GF-D8 (cell line): ENCODE measurements at places on chromosomes 4 and X.

DNA sequence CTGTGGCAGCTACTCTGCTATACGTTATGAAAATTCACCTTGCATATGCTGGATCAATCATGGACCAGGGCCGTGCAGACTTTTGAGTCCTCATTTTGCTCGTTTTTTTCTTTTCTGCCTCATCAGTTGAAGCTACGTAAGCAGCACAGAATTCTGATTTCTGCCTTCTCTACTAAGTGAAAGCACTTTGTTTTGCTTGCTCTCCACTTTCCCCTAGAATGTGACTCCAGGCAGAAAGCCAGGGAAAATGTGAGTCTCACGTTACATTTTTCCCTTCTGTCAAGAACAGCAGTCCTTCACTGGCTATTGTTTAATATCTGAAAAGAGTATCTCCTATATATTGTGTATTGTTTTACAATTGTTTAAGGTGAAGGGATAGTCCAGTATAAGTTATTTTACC is 1840.1 kb downstream of the PCDH7 start:
- DNase-seq, result no peak

GRCh38 chrX:139691493-139691842 is 16.5 kb downstream of the MCF2 start:
- DNase-seq, result no peak

- no peak for DNase-seq
Observed at GRCh38 chrX:42602136-42602535, 175.8 kb downstream of the PPP1R2C start.

DNA sequence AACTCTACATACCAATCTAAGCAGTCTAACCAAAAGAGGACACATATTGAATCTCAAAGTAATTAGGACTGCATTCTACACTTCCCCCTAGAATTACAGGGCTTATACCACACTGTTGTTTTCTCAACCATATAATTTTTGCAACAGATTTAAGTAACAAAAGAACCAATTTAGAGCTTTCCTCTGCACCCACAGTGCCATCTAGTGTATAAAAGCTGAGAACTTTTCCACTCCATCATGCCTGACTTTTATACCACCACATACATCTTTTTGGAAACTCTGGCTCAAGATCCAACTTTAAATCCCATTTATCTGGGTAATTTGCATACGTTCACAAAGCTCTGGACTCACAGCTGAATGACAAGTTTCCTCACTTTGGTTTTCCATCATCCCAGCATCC is 99.5 kb downstream of the EFHC2 start:
- DNase-seq, result no peak

GRCh38 chrX:3374108-3374800 is 27.8 kb upstream of the MXRA5 start:
- DNase-seq, result no peak

DNA sequence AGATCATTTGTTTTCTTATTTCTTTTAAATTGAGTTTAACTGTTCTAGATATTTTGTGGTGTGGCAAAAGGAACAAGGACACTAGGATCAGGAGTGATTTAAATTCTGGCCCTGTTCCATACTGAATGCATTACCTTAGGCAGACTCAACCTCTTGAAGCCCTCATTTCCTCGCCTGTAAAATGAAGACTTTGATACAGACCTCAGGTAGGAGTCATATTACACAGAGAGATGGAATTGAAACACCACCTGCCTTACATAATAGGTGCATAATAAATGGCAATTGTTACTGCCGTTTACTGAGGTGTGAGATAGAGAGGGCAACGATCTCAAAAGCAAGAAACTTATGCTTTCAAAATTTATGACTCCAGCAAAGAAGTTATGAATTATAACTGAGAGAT is 28.2 kb upstream of the RASSF6 start:
- no peak for DNase-seq

GRCh38 chr4:180828455-180829018 is 1414.7 kb upstream of the TENM3 start:
- DNase-seq, result peak; percentile 5

DNA sequence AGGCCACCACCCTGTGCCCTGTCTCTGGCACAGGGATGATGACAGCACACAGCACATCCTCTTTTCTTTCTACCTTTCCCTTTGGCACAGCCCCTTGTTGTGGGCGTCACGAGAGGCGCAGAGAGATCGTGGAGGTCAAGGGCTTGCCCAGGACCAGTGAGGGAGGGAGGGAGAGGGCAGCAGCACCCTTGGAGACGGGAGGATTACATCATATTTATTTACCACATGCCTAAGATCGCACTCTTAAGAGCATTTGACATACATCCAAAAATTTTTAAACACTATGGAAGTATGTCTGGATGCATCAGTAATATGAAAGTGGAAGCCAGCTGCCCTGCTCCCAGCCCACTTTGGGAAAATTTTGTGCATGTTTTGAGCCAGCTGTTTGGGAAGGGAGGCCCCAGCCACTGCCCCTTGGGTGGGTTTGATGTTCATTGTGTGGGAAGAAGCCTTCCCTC is 12.7 kb downstream of the WFS1 start:
- DNase-seq, result no peak

GRCh38 chrX:14533867-14534266 is 4.5 kb downstream of the GLRA2 start:
- DNase-seq, result no peak

- no peak for DNase-seq
Observed at GRCh38 chr4:159104694-159105414, 2.0 kb downstream of the RAPGEF2 start.

DNA sequence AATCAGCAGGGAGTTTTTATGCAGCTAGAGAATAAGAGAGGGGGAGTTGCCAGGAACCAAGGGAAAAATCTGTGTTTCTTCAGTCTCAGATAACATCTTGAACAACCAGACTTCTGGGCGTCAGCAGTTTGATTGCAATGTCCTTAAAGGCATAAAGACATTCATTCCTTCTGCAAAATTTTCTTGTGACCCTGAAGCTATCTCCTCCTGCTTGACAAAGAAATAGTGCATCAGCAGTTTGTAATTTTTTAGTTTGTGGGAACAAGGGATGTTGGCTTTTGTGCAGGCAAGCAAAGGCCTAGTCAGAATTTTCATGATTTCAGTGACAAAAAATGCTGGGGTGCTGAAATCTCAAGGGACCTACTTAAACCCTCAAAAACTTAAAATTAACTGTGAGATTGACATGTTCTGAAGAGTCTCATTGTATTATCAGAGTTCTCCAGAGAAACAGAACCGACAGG is 125.8 kb upstream of the UNC5C start:
- no peak for DNase-seq

- no peak for DNase-seq
Observed at GRCh38 chr4:38290914-38291313, 330.7 kb downstream of the PTTG2 start.

GRCh38 chr4:139278912-139279759 is 889 bp downstream of the MGARP start:
- DNase-seq, result no peak

GRCh38 chr4:176404621-176405020 is 84.9 kb downstream of the SPCS3 start:
- no peak for DNase-seq

- DNase-seq, result no peak
Observed at GRCh38 chr4:89242864-89243732, 64.5 kb downstream of the GPRIN3 start.

DNA sequence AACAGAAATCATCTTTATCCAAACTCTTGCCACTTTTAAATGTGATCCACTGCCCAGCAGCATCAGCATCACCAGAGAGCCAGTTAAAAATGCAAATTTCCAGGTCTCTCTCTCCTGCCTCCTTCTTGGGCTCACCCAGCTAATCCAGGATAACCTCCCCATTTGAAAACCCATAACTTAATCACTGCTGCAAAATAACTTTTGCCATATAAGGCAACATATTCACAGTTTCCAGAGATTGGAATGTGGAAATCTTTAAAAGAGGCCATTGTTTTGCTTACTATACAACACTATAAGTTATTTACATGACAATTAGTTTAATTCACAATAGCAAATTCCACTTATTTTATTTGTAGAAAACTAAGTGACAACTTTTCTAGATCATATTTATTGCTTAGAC is 4.8 kb upstream of the EXOSC9 start:
- no peak for DNase-seq

DNA sequence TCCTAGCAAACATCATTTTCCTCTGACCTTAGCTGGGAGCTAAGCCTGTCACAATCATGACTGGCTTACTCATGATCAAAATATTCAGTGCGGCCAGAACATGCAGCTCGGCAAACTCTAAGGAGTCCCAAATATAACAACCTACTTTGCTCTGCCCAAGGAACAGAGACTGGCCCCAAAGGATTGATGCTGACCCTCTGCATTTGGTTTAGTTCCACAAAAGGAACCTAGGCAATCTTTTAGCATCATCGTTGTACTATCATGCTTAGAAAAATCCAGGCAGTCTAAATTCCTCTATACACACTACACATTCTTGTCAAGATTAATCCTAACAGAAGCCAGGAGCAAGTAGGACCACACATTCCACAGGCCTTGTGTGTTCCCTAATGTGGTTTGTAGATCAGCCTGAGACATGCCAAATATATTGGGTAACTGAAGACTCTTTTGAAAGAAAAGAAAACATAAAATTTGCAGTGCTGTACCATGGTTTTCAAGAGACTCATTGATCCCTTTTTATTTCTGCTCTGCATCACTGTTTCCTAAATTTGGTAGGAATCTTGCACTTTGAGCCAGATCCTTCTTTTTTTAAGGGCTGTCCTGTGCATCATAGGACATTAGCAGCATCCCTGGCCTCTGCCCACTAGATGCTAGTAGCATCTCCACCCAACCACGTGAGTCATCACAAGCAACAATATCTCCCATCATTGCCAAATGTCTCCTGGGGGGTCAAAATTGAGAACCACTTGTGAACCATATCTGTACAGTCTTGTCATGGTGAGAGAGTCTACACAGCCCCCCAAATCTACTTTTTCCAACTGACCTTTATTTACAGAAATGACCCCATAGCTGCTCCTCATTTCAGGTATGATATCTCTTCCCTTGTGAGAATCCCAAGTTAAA is 17.6 kb upstream of the CC2D2A start:
- no peak for DNase-seq

- no peak for DNase-seq
Observed at GRCh38 chrX:13050151-13050550, 5.7 kb upstream of the FAM9C start.

- no peak for DNase-seq
Observed at GRCh38 chr4:188783175-188783574, 643.9 kb downstream of the TRIML1 start.

DNA sequence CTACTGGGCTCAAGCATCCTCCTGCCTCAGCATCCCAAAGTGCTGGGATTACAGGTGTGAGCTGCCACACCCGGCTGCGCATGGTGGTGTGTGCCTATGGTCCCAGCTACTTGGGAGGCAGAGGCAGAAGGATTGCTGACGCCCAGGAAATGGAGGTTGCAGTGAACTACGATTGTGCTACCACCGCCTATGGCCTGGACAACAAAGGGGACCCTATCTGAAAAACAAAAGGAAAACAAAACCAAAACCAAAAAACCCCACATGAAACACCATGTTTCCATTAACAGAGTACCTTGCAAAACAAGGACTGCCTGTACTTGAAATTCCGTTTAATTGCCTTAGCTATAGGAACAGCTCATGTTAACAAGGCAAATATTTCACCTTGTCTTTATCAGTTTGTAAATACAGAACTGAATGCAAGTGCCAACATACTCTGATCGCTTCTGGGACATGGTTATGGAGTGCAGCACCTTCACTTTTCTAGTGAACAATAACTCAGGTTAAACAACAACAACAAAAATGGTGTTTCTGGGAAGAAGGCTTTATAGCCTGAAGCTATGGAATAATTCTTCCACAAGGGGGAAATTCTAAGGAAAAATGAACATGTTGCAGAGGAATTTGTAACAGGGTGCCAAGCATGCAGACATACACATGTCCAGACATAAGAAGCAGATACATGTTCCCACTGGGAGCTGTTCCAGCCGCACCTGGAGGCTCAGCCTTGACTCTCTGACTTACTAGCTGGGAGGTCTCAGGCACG is 73.2 kb upstream of the STS start:
- DNase-seq, result no peak

DNA sequence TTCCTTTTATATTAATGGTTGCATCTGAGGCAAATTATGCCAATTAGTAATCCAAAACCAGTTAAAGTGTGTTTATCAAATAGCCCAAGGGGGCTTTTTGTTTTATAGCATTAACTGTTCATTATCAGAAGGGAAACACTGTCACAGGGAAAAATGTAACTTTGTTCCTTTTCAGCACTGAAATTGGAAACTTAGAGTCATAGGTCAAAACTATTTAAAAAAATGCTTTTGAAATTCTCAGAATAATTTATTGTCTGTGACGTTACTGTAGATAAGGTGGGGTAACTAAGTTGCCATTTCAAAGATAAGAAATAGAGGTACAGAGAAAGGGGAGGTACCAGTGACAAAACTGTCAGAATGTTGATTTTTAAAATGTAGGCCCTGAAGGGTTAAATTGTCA is 129.3 kb downstream of the AKAP4 start:
- DNase-seq, result no peak

DNA sequence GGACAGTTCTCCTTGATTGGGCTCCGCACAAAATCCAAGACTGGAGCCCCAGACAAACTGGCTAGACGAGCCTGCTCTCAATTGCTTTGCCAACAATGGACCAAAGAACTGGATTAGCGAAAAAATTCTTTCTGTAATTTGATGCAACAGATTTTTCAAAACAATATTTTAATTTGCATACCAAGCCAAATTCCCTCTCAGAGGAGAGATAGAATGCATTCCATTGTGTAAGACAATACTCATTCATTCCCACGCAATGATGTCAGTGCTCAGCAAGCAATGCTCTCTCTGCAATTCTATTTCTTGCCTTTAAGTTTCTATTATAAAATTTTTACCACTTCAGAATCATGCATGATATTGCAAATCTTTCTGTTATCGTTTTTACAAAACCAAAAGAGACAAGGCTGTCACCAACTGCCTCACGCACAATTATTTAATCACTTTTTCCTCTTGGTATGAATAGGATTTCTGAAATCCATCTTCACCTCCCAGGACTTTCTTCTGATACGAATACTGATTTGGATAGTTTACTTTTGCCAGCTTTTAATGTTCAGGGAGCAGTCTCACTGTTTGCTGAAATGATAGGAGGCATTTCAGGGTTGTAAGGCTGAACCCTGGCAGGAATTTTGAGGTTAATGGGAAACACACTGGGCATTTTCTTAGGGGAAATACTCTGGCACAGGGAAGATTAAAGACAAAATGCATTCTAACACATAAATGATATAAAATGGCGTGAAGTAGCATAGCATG is 46.1 kb upstream of the HCCS start:
- no peak for DNase-seq

- no peak for DNase-seq
Observed at GRCh38 chr4:163621821-163622220, 127.3 kb downstream of the TMA16 start.
